ENCODE measurements at places on chromosomes 4 and X. TPM values are rescaled to one million over a fixed set of nuclear protein-coding genes. Genes with fewer than 3 reads are reported as not detected.

The MAGEA12 gene
- total RNA-seq: not detected

The TBC1D9 gene
- 17.2 TPM for total RNA-seq

The SHROOM2 gene
- total RNA-seq: 2.0 TPM

The KLF8 gene
- 4.6 TPM for total RNA-seq

The RTL5 gene
- 1.1 TPM for total RNA-seq

The GATA1 gene
- not detected for total RNA-seq

Measured in articular chondrocyte of knee joint (primary cell).